ENCODE measurements at places on chromosomes 3 and 15. TPM values are rescaled to one million over a fixed set of nuclear protein-coding genes. Genes with fewer than 3 reads are reported as not detected.

DNA sequence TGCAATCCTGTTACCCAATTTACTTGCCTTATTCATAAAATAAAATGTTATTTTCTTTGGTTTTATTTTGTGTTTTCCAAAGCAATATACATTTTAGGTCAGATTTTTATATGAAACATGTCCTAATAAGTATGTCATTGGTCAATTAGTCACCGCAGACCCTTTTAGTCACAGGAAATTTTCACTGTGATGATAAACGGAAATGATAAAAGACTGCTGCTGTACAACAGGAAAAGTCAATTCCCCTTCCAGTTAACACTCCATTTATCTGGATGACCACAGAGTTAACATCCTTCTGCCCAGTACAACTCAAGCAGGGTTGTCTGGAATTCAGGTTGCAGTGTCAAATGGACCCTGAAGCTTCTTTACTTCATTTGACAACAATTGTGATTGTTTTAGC lies 175.2 kb downstream of the LSAMP start:
- no peaks in the 10 kb centered on the region for H3K27me3 ChIP-seq
- H3K27ac ChIP-seq = no peak overlapping the region
- DNase-seq = no peak
- H3K36me3 ChIP-seq = no peaks in the 10 kb centered on the region

DNA sequence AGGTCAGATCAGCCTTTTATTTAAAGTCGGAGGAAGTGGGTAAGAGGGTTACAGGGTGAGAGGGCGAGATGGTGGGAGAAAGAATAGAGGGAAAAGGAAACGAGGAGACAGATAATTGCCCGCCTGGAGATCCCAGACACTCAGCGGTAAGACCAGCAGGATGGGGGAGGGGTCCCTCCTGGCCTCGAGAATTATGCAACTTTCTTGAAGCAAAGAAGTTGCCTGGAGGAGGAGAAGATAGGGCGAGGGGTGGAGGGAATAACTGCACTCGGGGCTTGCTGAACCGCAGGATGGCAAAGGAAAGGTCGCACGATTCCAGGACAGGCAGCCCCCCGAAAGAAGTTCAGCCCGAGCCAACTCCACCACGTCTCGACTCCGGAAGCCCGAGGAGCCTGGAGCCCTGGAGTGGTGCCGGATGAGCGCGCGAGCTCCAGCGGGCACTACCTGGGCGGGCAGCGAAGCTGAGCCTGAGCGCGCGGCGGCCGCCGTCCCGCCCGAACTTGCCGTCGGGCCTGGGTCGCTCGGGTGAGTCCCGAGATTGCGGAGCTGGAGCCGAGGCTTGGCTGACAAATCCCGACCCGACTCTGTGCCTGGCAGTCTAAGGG lies 402 bp downstream of the WWTR1 start:
- H3K4me1 ChIP-seq = peaks cover 5% of the 10 kb centered on the region
- H3K4me3 ChIP-seq = peak overlapping the region; percentile 93
- H3K36me3 ChIP-seq = peaks cover 17% of the 10 kb centered on the region
- peak overlapping the region; percentile 44 for H3K27ac ChIP-seq

- DNase-seq = no peak
- H3K4me1 ChIP-seq = no peaks in the 10 kb centered on the region
- H3K27me3 ChIP-seq = no peaks in the 10 kb centered on the region
- H3K36me3 ChIP-seq = peaks cover 2% of the 10 kb centered on the region
Observed at GRCh38 chr3:20147361-20147760, 38.6 kb downstream of the SGO1 start.

- peaks cover 14% of the 10 kb centered on the region for H3K36me3 ChIP-seq
- peak overlapping the region; percentile 77 for H3K4me3 ChIP-seq
- DNase-seq = no peak
- H3K4me1 ChIP-seq = no peaks in the 10 kb centered on the region
- H3K27me3 ChIP-seq = no peaks in the 10 kb centered on the region
- no peak overlapping the region for H3K27ac ChIP-seq
Observed at GRCh38 chr3:47010111-47010712, 30.7 kb downstream of the NBEAL2 start.

DNA sequence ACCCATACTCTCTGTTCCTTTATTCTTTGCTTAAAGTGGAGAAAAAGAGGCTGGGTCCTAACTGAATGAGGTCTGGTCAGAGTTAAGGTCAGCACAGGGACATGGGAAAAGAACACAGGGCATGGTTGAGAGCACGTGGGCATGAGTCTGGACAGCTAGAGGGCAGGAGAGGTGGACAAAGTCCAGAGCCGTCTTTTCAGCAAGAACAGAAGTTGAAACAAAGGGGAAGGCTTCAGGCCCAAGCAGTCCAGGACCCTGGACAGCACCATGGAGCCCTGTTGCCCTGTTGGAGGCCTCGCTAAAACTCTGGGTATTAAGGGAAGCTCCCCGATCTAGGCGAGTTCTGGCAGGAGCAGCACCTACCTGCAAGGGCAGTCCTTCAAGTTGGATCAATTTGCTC lies 50.7 kb downstream of the XYLB start:
- peaks cover 24% of the 10 kb centered on the region for H3K36me3 ChIP-seq
- H3K27ac ChIP-seq = no peak overlapping the region
- peak; percentile 60 for DNase-seq
- no peaks in the 10 kb centered on the region for H3K27me3 ChIP-seq
- no peaks in the 10 kb centered on the region for H3K4me1 ChIP-seq
- H3K4me3 ChIP-seq = no peak overlapping the region

GRCh38 chr3:42175386-42176240 lies 84.5 kb downstream of the TRAK1 start:
- DNase-seq = no peak
- no peak overlapping the region for H3K4me3 ChIP-seq
- H3K27me3 ChIP-seq = no peaks in the 10 kb centered on the region
- H3K36me3 ChIP-seq = peaks cover 7% of the 10 kb centered on the region
- peaks cover 6% of the 10 kb centered on the region for H3K4me1 ChIP-seq

- H3K27me3 ChIP-seq = no peaks in the 10 kb centered on the region
- DNase-seq = no peak
- no peaks in the 10 kb centered on the region for H3K4me1 ChIP-seq
- H3K36me3 ChIP-seq = no peaks in the 10 kb centered on the region
- H3K4me3 ChIP-seq = no peak overlapping the region
- H3K27ac ChIP-seq = no peak overlapping the region
Observed at GRCh38 chr3:108527109-108527508, 16.7 kb upstream of the MYH15 start.

GRCh38 chr3:125083776-125084175 lies 28.0 kb upstream of the HEG1 start:
- no peak overlapping the region for H3K4me3 ChIP-seq
- no peak overlapping the region for H3K27ac ChIP-seq
- no peaks in the 10 kb centered on the region for H3K27me3 ChIP-seq
- no peaks in the 10 kb centered on the region for H3K4me1 ChIP-seq
- H3K36me3 ChIP-seq = peaks cover 2% of the 10 kb centered on the region

DNA sequence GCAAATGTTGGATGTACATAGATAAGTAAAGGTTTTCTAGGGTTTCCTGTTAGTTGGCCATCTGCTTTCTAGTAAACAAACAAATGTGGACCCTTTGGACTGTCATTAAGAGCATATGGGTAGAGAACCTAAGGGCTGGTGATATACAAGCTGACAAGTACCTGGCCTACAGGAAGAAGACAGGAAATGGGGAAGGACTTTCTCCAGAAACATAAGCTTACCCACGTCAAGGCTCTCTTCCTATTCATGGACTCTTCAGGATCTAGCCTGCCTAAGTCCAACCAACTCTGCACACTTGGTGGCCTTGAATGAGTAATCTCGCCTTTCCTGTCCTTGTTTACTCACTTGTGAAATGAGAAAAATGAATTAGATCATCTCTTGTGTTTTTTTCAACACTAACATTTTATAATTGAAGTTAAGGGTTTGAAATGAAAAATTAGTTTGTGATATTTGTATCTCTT lies 22.2 kb upstream of the GOLIM4 start:
- DNase-seq = no peak
- no peak overlapping the region for H3K27ac ChIP-seq
- no peaks in the 10 kb centered on the region for H3K36me3 ChIP-seq
- H3K27me3 ChIP-seq = no peaks in the 10 kb centered on the region

DNA sequence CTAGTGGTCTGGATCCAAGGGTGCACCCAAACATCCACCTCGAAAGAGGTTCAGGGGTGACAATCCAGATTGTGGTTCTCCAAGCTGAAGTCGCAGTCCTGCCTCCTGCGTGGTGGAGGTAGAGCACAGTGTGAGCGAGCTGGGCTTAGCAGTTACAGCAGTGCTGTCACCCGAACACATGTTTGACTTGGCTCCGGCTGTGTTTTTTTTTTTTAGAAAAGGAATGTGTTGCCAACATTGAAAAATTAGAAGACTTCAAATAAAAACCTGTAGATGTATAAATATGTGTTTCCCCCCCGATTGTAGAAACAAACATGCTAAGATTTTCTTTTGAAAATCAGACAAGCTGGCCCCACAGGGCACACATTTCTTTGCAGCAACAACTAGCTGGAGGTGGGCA lies 530.8 kb downstream of the SHQ1 start:
- no peak for DNase-seq
- no peaks in the 10 kb centered on the region for H3K4me1 ChIP-seq
- H3K27me3 ChIP-seq = no peaks in the 10 kb centered on the region
- H3K27ac ChIP-seq = no peak overlapping the region

CYP8B1 gene
- total RNA-seq = not detected

ACVR2B gene
- 105 TPM for total RNA-seq

TGM5 gene
- total RNA-seq = not detected

All from H9 (cell line).